ENCODE measurements at places on chromosomes 16 and 17.

GRCh38 chr17:2799653-2800052 is 3.4 kb downstream of the RAP1GAP2 start:
- no peak for DNase-seq

- peak; percentile 83 for DNase-seq
These were observed 45.7 kb upstream of the CSNK2A2 start for GRCh38 chr16:58243528-58244004.

- DNase-seq, result no peak
These were observed 355.7 kb upstream of the MON1B start for GRCh38 chr16:76835339-76835738.

GRCh38 chr17:10754861-10755591 is 25.2 kb upstream of the TMEM220 start:
- no peak for DNase-seq

DNA sequence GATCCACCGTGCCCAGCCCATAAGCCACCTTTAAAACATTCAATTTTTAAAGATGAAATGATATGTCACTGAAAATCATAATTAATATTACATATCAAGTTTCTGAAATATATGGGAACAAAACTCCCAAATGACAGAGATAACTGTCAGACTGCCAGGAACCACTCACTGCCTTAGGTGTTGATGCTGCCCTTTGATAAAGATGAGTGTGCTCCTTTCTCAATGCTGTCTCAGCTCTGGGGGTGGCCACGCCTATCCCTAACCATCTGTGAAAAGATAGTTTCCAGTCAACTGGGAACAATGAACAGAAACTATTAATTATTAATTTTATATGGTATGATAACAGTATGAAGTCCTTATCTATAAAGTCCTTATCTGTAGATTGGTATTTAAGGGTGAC is 177.7 kb downstream of the MYO1D start:
- DNase-seq, result no peak

GRCh38 chr16:48596326-48596725 is 13.7 kb downstream of the N4BP1 start:
- DNase-seq, result no peak

GRCh38 chr17:61409301-61410112 is 9.9 kb downstream of the TBX2 start:
- no peak for DNase-seq

DNA sequence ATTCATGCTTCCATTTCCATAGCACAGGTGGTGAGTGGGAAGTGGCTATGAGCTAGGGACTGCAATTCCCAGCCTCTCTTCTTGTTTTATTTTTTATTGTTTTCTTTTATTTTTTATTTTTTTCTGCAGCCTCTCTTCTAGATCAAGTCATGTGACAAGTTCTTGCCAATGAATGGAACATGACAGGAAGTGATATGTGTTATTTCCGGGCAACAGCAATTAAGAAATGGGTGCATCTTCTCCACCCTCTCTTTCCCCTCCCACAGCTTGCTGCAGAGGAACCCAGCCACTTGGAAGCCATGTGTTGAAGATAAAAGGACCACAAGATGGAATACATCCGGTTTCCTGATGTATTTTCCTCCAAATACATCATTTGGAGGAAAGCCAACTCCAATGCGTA is 23.6 kb downstream of the IRX5 start:
- DNase-seq, result no peak

GRCh38 chr16:51876934-51877333 is 670.0 kb downstream of the TOX3 start:
- no peak for DNase-seq

- DNase-seq, result no peak
These were observed 26.4 kb downstream of the NPTX1 start for GRCh38 chr17:80449930-80450576.

DNA sequence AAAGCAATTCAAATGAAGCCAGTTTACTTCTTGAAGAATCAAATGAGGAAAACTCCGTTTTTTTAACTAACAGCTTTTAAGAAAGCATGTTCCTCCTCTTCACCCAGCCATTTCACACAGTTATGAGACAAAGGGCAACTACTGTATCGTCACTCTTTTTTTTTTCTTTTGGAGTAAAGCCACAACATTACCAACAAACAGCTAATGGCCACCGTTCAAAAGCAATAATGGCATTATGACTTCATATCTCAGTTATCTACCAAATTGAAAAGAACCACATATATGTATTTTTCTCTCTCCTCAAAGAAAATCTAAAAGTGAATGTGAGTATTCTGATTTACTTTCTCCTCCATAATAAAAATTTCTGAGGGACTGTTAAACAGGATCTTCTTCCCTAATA is 14.5 kb downstream of the GRB2 start:
- no peak for DNase-seq

DNA sequence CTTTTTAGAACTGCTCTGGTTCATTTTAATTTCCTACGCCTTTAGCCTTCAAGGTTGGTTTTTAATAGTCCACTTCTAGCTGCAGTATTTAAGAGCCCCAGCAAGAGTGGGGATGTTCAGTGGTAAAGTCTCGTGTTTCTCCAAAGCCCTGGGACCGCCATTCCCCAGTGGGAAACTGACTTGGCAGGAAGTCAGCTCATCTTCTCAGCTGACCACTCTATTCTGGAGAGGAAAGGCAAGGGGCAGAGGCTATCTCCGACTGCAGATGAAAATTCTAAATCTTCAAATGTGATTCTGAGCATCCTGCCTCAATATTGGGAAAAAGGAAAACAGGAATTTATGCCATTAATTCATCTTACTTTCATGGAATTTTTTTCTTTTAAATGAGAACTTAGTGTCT is 35.5 kb downstream of the HS3ST3B1 start:
- DNase-seq, result no peak

DNA sequence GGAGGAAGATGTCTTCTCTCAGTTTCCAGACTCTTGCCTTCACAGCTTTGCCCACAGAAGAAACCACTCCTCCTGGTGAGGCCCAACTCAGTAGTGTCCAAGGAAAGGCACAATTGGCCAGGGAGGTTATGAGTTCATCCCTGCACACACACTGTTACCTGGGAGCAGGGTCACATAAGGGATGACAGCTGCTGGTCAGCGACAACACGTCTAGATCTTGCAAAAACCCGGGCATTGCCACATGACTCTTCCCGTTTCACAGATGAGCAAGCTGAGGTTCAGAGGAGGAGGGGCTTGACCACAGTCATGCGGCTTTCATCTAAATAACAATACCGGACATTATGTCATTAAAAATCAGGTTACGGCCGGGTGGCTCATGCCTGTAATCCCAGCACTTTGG is 186.0 kb downstream of the COPRS start:
- no peak for DNase-seq

DNA sequence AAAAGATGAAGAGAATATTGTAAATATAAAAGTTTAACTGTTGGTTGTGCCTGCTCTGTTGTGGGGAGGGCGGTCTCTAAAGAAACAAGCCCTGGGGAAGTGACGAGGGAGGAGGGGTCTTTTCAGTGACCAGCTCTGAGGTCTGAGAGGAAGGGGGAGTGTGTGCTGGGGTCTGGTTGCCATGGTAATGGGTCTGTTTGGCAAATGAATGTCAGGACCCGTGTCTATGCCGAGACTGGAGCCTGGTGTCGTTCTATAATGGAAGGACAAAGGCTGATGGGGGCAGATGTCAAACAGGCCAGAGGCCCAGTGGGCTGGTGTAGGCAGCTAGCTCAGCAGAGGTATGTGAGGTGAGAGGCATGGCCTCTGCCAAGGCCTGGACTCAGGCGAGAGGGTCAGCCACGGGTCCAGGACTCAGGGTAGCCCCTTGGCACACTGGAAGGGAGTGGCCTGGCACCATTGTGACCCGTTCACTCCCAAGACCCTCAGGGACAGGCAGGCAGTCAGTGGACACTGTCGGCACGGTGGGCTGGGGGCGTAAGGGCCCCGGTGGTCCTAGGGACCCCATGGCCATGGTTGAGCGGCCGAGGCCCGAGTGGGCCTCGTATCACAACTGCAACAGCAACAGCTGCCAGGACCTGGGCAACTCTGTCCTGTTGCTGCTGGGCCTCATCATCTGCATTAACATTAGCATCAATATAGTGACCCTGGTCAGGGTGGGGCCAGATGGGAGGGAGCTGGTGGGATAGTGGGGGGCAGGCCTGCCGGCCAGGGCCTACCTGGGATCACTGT is at the start of gene SPEM1:
TSS of gene SPEM1 (plus strand) at position 506 of the 792 bp plus-strand sequence. CDS start at position 567, 61 bp downstream.
- no peak for DNase-seq

DNA sequence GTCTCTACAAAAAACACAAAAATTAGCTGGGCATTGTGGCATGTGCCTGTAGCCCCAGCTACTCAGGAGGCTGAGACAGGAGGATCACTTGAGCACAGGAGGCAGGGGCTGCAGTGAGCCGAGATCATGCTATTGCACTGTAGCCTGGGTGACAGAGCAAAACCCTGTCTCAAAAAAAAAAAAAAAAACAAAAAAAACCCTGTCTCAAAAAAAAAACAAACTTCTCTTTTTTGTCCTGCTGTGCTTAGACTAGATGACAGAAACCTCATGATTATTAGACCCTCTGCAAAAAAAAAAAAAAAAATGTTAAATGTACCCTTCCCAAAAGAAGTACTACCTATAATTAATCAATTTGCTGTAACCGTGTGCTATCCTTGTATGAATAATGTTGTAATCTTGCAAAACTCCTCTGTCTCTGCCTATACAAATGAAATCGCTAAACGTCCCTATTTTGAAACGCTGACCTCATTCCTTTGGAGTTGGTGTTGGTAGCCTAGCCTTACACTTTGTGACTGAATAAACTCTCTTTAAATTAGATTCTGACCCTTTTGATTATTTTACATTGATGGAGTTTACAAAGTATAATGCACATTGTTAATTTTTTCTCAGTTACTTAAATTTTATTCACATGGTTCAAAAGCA is 13.6 kb upstream of the DHRS7B start:
- DNase-seq, result no peak

GRCh38 chr16:48292452-48292851 is 45.1 kb upstream of the ABCC11 start:
- DNase-seq, result no peak

GRCh38 chr16:180101-180675 is at the start of gene HBQ1:
Gene HBQ1, plus strand, starts transcription at chr16:180459. Its CDS starts 28 bp downstream, at chr16:180487.
- no peak for DNase-seq

GRCh38 chr17:75845058-75845711 is 981 bp upstream of the UNC13D start:
- peak; percentile 82 for DNase-seq

- DNase-seq, result peak; percentile 84
These were observed 3.2 kb upstream of the DBNDD1 start for GRCh38 chr16:90022209-90023077.

DNA sequence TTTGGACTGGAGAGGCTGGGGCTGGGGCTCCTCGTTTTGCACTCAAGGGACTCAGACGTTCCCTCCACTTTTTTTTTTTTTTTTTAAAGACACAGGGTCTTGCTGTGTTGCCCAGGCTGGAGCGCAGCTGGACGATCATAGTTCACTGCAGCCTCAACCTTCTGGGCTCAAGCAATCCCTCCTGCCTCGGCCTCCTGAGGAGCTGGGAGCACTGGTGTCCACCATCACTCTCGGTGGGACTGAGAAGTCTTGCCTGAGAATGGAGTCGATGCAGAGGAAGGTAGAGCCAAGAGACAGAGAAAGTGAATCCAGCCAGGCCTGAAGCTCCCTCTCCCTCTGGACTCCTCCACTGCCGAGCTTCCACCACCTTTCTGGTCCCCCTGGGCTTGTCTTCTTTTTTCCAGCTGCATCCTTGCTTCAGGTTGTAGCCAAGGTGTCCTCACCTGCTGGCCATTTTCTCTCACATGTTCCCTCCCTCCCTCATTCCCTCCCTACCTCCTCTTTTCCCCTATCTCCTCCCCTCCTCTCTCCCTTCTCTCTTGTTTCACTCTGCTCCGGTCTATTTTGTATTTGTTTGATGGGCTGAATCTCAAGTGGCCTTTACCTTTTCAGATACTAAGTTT is 233.8 kb downstream of the SNX29 start:
- DNase-seq, result no peak

GRCh38 chr16:29820271-29820701 is at the start of gene MVP:
Gene MVP, plus strand, starts transcription at chr16:29820462. Its CDS starts 10,088 bp downstream, at chr16:29830550.
- DNase-seq, result peak; percentile 72

DNA sequence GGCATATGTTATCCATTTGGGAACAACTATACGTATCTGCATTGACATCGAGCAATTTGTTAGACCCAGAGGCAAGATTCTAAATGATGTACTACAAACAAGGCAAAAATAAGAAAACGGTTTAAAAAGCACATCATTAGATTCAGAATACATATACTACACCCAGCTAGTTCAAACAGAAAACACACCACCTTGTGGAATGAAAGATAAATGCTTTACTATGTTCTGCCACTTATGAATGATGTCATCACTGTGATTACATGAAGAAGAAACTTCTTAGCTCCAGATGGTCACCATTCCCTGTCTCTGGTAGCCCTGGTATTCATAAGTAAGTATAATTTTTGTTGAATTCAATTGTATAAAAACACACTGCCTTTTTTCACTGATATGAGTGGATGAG is 7.8 kb downstream of the NACA2 start:
- DNase-seq, result peak; percentile 69

DNA sequence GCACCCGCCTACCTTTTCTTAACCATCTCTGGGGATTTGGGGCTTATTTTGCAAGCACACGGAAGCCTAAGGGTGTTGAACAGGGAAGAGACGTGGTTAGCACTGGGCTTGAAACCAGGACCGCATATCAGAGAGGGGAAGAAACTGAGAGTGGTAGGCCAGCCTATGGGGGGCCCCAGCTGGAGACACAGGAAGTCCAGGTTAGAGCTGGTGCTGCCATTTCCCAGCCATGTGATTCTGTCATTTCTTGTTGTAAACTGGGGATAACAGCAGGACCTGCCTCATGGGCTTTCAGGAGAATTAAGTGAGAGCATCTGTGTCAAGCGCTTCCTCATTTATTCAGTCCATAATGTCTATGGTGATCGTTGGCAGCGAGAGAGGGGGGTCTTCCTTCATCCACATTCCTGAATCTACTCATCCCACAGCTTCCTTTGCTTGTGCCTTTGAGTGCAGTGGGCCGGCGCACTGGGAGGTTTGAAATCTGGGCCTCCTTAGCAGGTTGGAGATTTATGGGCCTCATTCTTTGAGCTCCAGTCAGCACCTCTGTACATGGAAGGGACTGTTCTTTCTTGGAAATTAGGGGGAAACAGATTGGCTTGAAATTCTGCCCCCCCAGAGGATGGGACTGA is 20.1 kb downstream of the NKD1 start:
- no peak for DNase-seq

GRCh38 chr17:61423967-61424649 is 24.5 kb downstream of the TBX2 start:
- no peak for DNase-seq

DNA sequence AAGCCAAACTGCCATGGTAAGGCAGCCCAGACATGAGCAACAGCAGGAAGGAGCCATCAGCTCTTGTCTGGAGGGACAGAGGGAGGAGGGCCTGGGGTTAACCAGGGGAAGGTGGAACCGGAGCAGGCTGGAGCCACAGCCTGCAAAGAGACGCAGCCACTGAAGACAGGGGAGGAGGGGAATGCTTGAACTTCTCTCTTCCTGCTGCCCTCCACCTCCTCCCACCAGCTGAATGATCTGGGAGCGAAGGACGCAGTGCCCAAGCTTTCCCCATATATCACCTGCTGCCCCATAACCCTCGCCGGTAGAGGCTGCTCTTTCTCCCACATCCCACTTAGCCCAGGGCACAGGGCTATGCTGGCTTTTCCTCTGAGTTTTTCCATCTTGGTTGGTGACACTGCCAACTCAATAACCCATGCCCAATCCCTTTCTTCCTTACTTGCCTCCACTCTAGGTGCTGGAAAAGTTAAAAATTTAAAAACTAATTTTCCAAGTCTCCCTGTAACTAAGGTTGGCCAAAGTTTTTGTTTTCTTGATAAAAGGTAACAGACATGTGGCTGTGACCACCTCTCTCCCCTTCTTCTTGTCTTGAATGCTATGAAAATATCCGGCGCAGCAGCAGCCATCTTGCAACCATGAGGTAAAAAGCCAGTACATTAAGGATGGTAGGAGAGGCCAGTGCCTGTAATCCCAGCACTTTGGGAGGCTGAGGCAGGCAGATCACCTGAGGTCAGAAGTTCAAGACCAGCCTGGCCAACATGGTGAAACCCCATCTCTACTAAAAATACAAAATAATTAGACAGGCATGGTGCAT is 21.8 kb upstream of the CACNG4 start:
- DNase-seq, result no peak
